ENCODE measurements at places on chromosomes 3 and 15.

GRCh38 chr3:124839896-124840295 is 47.3 kb downstream of the ITGB5 start:
- no peak for DNase-seq

DNA sequence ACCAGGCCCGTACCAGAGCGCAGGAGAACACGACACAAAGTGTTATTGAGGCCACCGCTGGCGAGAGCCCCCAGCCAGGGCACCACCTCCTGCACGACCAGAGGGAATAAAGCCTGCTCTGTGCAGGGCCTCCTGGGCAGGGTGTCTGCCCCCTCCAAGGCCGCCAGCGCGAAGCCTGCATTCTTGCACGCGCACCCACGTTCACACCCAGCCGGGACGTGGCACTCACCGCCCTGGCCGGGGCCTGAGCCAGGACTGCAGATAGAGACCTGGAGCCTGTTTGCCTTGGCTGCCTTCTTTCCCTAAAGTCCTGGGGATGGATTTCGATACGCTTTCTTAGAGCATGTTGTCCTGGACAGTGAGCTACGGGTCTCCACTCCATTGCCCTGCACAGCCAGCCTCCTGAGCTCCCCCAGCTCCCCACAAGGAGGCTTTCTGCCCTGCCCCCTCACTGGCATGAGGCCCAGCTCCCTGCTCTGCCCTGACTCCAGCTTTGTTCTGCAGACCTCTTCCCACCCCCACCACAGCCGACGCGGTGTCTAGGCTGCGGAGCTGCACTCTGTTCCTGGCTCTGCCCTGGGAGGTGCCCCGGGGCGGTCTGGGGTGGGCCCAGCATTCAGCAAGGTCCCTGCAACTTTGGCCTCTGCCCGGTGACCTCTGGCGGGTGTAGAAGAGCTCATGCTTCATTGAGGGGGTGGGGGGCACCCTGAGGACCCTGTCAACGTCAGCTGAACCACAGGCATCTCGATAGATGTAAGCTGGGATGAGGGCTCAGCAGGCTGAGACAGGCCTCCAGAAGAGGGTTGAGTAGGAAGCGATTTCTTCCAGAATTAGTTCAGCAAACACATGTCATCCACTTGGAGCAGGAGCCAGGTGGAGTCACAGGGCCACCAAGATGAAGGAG is 145.0 kb downstream of the LRRK1 start:
- no peak for DNase-seq

GRCh38 chr3:75272691-75273090 is 391.4 kb upstream of the FRG2C start:
- DNase-seq: no peak

DNA sequence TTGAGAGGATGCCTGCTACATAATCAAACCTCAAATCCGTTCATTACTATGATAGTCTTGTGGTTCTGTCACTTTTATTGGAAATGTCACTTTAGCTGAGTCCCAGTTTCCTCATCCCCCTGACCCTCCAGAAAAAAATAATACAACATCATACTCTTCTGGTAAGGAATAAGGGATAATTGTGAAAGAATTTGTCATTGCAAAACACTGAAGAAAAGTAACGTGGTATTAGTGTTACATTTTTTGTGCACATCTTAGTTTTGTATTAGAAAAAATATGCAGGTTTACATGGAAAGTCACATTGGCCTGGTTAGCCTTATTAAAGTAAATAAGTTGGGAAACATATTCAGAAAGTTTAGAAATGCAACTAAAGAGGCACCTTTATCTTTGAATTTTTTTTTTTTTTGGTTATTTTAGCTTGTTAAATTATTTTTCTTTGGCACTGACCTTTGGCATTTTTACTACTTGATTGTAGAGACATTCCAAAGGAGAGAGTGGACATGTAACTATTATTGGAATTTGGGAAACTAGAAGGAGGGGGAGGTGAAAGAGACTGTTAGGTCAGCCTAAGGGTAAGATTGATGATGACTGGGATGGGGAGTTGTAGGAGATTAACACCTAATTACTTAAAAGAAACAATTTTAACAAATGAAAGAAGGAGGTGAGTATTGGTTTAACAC is 462.2 kb upstream of the RARB start:
- no peak for DNase-seq

DNA sequence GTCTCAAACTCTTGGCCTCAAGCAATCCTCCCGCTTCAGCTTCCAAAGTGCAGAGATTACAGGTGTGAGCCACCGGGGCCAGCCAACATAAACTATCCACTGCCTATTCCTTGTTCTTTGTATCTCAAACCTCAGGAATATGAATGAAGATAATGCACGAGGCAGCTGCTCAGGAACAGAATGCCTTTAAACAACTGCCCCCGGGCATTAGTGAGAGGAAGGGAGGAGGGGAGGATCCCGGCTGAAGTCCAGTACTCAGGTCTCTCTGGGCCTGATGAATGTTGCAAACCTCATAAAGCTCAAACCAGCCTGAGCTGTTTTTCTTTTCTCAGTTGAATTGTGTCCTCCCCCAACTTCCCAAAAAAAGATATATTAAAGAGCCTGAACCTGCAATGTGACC is 26.9 kb upstream of the MTMR14 start:
- DNase-seq: no peak

DNA sequence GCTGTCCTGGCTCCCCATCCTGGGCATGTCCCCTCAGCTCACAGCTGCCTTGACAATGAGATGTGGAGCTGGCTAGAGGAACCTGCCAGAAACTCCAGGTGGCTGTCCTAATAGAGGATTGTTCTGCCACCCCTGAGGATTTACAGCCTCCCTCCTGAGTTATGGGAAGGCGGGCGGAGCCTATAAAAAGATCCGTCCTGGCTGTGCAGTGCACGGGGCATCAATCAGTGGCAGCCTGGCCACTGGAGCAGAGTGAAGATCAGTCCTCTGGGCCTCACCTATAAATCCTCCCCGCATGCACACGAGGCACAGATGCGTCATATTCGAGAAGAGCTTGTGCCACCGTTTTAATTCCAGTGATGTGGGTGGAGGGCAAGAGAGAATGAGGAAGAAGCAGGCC is 90.0 kb downstream of the MEGF11 start:
- no peak for DNase-seq

DNA sequence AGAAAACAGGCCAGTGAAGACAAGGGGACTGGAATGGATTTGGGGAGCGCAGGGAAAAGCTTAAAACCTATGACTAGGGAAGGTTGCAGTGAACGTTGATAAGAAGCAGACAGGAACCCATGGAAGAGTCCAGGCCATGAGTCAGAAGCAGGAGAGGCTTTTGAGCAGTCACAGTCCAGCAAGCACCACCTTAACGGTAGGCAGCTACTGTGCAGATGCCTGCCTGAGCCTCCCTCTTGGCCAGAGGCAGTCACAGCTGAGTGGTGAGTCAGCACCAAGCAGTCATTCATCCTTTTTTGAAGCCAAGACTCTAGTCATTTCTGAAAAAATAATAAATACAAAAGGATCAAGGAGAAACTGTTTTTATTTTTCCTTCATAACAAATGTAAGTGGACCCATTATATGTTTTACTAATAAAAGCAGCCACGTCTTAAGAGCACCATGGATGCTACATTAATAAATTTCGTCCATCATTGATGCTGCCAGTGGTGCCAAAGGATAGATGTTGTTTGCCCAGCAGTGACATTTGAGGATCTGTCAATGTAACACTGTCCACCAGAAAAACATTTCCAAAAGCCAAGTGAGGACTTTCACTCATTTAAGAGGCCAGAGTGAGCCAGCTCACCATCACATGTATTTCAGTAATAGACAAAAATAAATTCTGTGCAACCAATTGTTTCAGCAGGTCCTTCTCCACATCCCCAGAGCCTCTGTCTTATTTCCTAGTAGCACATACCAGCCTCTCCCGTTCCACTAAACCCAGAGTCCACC is 42.1 kb upstream of the ACTC1 start:
- DNase-seq: no peak

DNA sequence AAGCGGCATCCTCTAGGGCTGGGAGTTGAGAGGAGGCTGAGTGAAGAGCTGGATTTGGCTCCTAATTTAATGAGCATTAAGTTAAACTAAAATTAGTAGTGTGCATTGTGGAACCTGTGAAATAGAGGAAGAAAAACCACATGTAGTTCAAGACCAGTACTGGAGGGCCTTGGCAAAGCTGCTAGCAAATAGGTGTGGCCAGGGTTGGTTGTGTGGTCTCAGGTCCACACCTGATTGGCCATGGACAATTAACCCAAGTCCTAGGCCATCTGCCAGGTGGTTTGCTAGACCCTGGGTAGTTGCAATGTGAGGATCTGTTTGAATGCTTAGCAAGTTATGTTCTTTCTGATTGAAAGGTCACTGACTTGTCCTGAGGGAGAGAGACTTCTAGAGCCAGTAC is 275.5 kb downstream of the PDCD6IP start:
- DNase-seq: no peak

- no peak for DNase-seq
Observed at GRCh38 chr15:36527235-36528162, 51.9 kb upstream of the CDIN1 start.

GRCh38 chr3:132038198-132038825 is 3.5 kb upstream of the CPNE4 start:
- DNase-seq: no peak

DNA sequence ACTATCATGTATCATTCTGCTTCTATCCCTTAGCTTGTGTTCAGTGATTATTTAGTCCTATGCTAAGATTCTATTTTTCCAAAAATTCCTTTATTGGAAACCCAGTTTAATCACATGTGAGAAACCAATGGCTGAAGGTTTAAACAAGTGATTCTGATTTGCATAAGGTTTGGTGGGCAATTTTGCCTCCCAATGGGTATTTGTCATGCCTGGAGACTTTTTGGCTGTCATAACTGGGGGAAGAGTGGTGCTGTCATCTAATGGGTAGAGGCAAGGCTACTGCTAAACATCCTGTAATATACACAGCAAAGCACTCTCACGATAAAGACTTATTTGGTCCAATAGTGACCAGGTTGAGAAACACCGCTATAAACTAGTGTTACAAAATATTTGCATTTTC is 148.7 kb downstream of the ALCAM start:
- no peak for DNase-seq

DNA sequence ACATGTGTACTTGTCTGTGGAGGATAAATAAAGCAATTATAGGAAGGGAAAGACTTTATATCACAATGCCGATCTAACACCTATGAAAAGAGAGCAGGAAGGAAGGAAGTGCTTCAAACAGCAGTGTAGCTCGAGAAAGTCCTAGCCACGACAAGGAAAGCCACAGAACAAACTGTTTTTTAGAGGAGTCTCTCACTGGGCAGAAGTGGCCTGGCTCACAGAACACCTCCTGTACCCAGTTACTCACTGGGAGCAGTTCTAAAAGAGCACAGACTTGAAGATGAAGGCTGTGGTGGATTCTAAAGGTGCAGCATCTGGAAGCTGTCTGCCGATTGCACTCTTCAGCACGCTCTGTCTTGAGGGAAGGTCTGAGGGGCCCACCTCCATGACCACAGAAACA is 248.8 kb upstream of the ATP11B start:
- no peak for DNase-seq

- DNase-seq: no peak
Observed at GRCh38 chr3:42819351-42819965, 10.2 kb downstream of the ACKR2 start.

DNA sequence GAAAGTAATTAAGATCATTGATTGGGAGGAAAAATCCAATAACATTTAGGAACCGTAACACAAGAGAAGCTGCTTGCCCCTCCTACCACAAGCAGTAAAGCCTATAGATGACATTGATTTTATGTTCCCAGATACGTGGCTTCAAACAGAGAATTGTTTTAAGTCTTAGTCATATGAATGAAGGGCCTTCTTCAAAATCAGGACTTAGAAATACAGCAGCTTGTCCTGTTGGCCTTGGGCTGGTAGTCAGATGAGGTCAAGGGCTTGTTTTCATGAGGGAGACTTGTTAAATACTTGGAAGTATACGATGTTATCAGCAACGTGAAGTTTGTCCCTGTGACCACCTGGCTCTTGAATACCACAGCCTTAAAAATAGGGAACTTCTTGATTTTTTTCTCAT is 114.4 kb downstream of the VGLL4 start:
- no peak for DNase-seq

GRCh38 chr3:66797889-66798560 is 200.1 kb upstream of the KBTBD8 start:
- DNase-seq: no peak

- no peak for DNase-seq
Observed at GRCh38 chr3:119747357-119747756, 34.5 kb upstream of the NR1I2 start.

DNA sequence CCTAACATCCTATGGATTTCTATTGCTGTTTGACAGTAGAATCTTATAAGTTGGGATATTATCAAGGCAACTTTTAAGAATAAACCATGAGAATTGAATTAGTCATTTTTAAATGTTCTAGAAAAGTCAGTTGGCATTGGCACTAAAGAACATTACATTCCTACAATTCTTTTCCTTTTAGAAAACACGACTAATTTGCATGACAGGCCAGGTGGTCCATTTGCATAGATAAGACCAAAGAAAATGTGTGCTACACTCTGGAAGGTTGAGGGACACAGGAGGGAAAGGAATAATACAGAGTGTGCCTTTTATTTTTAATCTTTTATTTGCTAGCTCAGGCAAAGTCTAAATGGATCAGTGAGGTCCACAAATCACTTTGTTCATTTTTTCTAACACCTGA is 962.3 kb downstream of the EPHA3 start:
- DNase-seq: no peak

DNA sequence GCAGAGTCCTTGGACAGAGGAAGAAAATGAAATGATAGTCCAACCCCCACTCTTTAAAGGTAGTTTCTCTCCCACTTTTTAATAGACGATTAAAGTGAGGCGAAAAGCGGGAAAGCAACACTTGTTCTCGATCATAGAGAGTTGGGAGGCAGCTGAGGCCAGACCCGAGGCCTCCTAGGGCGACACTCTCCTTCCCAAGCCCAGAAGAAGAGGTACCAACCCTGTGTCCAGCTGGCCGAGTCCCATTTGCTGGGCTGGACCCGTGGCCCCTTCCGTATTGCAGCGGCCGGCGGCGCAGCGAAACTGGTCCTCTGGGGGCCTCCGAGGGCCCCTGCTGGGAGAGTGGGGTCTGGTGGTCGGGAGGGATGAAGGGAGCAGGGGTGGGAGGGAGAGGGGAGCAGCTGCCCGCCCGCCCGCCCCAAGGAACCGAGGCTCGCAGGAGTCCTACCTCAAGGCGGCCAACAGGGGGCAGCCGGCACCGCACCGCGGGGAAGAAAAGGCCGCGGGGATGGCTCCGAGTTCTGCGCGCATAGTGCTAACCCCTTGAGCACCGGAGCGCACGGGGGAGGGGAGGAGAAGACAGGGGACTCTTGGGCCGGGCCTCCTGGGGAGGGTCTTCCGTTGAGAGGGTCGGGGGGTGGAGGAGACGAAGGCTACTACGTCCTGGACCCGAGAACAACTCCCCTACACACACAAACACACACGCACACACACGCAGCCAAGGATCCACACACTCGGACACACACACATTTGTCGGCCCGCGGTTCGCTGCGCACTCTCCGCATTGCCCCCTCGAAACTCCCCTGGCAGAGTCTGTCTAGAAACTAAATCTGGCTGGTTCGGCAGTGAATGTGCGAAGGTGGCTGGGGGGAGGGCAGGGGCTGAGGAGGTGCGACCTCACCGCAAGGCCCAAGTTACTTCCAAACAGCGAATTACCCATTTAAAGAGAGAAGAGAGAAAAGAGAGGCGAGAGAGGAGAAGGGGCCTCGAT is 2.0 kb downstream of the WNT5A start:
- no peak for DNase-seq
